ENCODE measurements at places on chromosomes 11 and 22.

GRCh38 chr11:77372726-77373125 is 71.2 kb upstream of the GDPD4 start:
- no peak for DNase-seq

- no peak for DNase-seq
Observed at GRCh38 chr11:57097149-57097548, 84.6 kb upstream of the LRRC55 start.

- DNase-seq = no peak
Observed at GRCh38 chr22:25623851-25624250, 59.4 kb downstream of the GRK3 start.

DNA sequence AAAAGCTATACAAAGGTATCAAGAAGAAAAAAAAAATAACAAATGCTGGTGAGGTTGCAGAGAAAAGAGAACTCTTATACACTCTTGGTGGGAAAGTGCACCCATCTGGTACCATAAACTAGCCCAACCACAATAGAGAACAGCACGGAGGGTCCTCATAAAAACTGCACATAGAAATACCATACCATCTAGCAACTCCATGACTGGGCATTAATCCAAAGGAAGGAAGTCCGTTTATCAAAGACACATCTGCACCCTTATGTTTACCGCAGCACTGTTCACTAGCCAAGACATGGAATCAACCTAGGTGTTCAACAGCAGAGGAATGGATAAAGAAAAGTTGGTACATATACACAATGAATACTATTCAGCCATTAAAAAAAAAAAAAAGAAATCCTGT is 10.8 kb upstream of the CLDN5 start:
- DNase-seq = no peak

Data from AG04450 (cell line).